ENCODE measurements at places on chromosomes 4 and X.

GRCh38 chrX:155023907-155024833 is 1.6 kb upstream of the F8 start:
- DNase-seq = no peak

GRCh38 chrX:25144043-25144940 is 128.5 kb upstream of the ARX start:
- DNase-seq = peak; percentile 28

- peak; percentile 42 for DNase-seq
Observed at GRCh38 chrX:16212024-16212423, 44.7 kb downstream of the MAGEB17 start.

GRCh38 chr4:10056334-10057022 is 35.2 kb upstream of the SLC2A9 start:
- no peak for DNase-seq

DNA sequence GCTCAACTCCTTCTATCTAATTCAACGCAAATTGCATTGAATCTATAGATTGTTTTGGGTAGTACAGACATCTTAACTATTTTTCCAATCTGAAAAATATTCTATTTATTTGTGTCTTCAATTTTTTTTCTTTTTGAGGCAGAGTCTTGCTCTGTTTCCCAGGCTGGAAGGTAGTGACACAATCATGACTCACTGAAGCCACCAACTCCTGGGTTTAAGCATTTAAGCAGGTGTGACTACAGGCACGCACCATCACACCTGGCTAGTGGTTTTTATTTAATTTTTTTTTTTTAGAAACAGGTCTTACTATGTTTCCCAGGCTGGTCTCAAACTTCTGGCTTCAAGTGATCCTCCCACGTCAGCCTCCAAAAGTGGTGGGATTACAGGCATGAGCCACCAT is 98.3 kb downstream of the GK start:
- DNase-seq = no peak

- DNase-seq = peak; percentile 34
Observed at GRCh38 chrX:97524997-97525396, 641.3 kb downstream of the RPA4 start.

GRCh38 chr4:120158046-120158445 is 91.4 kb upstream of the MAD2L1 start:
- DNase-seq = peak; percentile 3

DNA sequence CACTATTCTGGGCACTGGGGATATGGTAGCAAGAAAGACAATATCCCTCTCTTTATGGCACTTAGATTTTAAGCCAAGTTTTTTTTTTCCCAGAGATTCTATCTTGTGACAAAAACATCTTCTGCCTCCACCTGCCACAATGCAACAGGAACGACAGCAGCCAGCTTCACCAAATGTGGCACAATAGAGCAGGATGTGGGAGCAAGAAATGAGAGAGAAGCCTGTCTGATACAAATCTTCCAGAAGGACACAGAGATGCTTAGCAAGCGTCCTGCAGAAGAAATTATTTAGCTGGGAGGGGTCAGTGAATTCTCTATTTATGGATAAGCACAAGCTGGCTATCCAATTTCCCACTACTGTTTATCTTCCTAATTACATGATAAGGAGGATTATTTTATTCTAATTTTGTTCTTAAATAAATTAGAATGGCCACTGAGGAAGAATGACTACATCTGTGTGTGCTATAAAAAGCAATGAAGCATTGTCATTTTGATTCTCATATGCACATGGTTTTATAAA is 27.1 kb upstream of the ZNF330 start:
- DNase-seq = no peak

- no peak for DNase-seq
Observed at GRCh38 chrX:39873117-39873516, 224.6 kb downstream of the BCOR start.

DNA sequence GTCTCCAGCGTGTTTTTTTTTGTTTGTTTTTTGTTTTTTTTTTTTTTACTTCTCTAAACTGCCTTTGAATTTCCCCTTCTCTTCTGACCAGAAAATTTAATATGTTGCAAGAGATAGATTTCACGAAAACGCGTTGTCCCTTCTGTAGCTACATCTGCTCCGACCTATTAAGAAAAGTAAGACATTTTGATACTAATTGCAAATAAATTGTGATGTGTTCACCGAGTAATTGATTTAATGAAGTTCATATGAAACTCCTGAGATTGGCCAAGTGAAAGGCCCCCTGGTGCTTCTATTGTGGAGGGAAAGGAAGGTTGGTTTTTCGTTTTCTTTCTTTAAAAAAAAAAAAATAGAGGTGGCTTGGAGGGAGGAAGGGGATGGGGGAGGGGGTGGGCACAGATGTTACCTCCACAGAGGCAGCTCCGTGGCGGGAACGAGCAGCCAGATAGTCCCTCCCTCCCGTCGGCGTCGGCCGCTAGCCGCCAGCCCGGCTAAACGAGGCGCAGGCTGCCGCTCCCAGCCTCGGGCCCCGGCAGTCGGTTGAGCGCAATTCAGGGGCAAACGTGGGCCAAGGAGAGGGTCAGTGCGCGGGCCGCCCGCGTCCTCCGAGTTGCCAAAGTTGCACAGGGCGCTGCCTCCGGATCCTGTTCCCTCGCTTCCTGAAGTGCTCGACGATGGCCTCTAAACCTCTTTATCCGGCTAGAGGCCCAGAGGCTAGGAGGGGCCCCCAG is 139.1 kb upstream of the ZIC3 start:
- no peak for DNase-seq

DNA sequence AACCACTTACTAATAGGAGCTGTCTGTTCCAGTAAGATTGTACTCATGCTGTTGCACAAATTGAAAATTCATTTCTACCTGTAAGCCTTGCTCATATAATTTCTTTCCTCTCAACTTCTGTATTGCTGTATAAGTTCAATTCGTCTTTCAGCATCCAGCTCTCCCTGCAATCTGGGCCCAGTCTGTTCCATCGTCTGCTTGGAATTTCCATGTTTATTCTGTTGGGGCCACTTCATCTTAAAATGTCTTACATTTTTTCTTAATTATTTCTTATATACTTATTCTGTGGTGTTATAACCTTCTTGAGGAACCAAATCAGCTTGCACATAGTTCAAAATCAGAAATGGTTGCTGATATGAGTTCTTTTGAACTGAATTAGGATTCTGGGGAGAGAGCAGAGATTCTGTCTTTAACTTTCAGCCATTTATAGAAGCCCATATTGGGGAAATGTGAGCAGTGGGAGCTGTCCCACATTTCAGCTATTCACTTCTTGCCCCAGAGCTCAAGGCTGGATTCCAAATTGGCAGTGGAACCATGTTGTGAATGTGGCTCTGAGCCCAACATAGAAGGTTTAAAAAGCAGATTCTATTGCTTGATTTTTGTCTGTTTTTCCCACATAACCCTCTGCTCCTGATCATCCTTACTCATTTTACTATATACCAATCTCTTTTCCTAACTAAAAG is 291.9 kb downstream of the BMPR1B start:
- no peak for DNase-seq

DNA sequence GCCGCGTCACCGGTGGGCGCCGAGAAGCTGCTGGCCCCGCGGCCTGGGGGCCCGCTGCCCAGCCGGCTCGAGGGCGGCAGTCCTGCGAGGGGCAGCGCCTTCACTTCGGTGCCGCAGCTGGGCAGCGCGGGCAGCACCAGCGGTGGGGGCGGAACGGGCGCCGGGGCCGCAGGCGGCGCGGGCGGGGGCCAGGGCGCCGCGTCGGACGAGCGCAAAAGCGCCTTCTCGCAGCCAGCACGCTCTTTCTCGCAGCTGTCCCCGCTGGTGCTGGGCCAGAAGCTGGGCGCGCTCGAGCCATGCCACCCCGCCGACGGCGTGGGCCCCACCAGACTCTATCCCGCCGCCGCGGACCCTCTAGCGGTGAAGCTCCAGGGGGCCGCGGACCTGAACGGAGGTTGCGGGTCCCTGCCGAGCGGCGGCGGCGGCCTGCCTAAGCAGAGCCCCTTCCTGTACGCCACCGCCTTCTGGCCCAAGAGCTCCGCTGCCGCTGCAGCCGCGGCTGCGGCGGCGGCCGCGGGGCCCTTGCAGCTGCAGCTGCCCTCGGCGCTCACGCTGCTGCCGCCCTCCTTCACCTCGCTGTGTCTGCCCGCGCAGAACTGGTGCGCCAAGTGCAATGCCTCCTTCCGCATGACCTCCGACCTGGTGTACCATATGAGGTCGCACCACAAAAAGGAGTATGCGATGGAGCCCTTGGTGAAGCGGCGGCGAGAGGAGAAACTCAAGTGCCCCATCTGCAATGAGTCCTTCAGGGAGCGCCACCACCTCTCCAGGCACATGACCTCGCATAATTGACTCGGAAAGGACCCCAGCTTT is 5.6 kb downstream of the PRDM8 start:
- DNase-seq = peak; percentile 47

DNA sequence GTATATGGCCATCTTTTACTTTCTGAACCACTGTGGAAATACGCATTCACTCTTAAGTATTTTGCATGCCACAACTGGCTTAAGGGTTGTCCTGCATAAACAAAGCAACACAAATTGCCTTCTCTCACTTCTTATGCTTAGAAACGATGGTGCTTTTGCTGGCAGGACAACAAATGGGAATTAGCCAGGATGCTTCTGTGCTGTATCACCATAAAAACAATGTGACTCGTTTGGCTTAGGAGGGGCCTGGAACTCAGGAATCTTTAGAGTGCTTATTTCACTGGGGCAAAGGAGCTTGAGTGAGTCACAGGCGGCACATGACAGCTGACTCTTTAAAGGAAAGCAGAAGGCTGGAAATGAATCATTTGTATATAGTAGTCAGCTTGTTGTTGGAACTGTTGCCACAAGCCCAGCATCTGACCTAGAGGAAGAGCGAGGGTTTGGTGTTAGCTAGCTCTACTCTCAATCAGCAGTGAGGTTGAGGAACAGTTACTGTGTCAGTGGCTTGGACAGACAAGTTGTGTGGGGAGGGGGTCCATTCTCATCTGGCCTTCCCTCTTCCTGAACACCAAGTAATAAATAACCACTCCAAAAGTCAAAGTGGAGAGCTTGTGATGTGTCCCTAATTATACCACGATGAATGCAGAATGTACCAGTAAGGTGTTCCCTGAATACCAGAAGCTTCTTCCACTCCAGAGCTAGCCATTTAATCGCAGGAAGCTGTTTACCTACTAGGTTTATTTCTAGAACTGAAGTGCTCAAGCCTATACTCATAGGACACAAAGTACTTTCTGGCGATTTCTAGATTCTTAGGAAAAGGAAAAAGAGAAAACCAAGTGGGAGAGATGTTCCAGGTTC is 293.1 kb downstream of the CAMK2D start:
- peak; percentile 99 for DNase-seq

DNA sequence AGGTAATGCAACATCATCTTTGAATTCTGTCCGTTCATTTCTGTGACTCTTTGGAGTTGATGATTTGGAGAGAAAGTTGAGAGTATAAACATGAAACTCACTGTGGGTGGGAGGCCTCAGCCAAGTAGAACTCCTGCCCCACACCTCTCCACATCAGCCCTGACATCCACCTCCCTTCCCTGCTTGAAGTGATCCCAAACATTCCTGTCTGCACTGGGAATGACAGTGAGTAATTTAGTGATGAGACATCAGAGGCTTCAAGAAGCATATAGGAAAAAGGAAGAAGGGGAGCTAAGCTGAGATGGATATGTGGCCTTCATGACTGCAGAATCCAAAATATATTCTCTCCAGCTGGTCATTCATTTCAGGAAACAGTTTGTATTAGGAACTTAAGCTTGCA is 151.8 kb downstream of the SPATA18 start:
- peak; percentile 8 for DNase-seq

DNA sequence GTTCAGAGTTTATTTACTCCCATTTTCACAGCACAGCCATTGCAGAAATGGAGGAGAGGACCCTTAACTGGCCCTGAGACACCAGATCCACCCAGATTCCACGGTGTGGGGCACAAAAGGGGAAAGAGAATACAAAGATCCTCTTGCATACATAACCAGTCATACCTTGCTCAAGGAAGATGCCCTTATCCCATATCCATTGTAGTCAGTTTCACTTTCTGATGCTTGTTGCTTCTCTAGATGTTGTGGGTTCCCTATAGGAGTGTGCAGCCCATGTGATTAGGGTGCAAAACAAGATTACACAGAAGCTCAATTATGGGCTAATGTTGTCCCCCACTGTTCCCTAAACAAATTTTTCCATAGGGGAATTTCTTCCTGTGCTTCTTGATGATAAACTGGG is 1309.0 kb upstream of the PABPC4L start:
- DNase-seq = no peak

GRCh38 chr4:122583906-122584305 is 37.0 kb downstream of the IL21 start:
- peak; percentile 47 for DNase-seq
